Nucleus accumbens (tissue), 56 donors: ENCODE measurements at places on chromosomes 3 and 15.

DNA sequence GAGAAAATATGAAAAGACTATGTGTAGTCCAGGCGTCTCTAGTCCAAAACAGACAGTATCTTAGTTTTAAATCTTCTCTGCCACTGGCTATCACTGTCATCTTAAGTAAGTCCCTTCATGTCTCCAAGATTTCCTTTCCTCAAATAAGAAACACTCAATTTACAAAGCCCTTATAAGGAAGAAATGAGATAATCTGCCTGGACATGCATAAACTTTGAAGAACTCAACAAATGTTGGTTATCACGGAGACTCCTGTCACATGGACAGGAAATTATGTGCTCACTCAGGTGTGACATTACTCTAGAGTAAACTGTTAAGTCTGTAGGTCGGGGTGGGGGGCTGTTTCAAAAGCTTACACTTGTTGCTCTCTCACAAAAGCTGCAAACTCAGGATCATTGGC lies 91.9 kb downstream of the IMPG2 start:
- DNase-seq: no peak

DNA sequence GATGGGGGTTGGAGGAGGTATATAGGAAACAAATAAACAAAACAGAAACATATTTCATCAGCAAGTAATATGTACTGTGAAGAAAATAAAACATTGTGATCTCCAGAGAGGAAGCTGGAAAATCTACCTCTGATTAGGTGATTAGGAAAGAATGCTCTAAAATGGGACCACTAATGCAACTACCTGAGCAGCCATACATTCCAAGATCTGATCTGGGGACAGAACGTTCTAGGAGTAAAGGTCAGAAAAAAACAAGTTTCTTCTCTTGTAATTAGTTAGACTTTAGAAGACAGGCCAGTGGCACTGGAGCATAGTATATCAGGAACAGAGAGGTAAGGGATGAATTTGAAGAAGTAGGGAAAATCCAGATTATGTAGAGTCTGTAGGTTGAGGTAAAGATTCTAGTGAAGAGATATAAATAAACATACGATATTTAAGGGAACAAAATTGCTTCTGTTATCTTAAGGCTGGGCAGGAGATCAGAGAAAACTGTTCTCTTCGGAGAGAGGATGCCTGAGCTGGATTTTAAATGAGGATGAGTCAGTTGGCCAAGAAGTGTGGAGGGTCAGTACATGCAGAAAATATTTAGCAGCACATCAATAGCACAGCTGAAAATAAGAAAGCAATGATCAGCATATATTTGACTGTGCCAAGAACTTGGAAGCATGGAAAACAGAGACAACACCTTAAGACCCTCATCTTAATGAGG lies 429.5 kb downstream of the NLGN1 start:
- no peak for DNase-seq

DNA sequence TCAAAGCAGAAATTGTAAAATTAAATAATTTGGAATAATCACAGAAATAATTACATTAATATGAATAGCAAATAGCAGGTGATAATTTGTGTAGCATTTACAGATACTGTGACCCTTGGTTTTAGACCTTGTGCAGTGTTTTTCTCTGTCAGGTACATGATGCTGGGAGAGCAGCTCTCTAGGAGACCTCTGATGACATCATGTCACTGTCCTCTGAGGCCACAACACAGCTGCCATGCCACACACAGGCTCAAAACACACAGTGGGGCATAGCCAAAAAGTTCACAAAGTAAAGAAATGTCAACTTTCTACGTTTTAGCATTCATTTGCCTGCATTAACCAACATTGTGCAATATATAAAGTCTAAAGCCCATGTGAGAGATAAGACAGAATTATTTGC lies 71.8 kb upstream of the ZBTB20 start:
- DNase-seq: no peak

DNA sequence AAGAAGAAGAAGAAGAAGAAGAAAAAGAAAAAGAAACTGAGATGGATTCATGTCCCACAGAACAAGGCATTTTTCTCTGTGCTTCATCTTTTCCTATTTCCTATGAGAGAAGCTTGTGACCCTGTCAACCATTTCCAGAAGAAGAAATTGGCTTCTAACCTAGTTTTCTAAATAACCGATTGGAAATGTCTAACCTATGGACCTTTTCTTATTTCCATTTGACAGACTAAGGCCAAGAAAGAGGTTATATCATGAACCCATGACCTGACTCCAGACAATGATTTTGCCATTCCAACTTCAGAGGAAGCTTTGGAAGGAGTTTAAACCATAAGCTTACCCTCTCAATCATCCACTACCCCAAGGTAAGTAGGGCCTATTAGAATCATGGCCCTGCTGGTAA lies 16.3 kb upstream of the CSRNP1 start:
- DNase-seq: no peak

DNA sequence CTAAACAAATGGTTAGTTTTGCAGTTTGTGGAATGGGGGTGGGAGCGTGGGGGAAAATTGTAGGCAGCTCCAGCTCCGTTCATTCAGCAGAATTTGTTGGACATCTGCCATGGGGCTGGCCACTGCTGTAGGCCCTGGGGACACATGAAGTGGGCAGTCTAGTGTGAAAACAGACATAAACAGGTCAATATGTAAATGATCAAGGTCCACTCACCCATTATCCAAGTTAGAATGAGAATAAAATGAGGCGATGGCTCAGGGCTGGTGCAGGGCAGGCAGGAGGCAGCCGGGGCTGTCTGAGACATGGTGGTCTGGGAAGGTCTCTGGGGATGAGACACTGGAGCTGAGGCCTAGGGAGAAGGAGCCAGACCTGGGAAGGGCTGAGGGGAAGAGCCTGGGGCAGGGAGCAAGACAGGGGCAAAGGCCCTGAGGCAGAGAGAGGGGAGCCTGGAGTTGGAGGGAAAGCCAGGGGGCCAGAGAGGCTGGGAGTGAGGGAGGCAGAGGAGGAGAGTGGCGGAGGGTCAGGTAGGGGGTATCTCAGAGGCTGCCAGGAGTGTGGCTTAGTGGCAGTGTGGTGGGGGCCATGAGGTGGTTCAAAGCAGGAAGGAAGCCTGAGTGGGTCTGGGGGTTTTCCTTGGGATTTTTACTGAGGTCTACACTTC lies 6.2 kb upstream of the SLC6A6 start:
- no peak for DNase-seq

DNA sequence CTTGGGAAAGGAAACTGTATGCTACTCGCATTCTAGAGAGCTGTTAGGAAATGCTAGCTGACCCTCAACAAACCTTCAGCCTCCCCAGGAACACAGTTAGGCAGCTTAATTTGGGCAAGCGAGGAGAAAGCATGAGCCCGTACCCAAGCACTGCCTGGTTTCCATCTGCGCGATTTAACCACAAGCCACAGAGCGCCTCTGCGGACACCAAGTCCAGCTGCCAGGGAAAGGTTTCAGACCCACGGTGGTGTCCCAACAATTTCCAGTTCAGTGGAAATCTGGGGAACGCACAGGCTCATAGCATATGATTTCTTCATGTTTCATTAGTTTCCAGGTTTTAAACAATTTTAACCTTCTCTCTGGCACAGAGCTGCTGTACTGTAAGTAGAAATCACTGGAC lies 617.6 kb downstream of the FHIT start:
- DNase-seq: no peak

GRCh38 chr3:167887096-167887495 lies 151.6 kb downstream of the SERPINI1 start:
- no peak for DNase-seq

DNA sequence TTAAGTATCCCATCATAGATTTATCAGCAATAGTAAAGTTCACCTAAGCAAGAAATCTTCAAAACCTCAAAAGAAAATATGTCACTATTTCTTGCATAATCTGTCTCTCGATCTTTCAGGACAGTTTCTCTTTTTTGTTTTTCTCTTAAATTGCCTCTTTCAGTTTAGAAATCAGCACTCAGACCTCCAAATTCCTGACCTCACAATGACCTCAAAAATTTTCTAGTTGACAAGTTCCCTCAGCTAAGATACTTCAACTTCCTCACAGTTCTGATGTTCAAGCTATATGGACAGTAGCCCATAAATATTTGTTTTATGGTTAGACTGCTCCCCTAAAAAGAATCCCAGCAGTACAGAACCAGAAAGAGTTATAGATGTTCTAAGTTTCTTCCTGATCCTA lies 24.1 kb downstream of the SLC24A5 start:
- no peak for DNase-seq

GRCh38 chr3:78427303-78427702 lies 1340.5 kb downstream of the ROBO1 start:
- no peak for DNase-seq

DNA sequence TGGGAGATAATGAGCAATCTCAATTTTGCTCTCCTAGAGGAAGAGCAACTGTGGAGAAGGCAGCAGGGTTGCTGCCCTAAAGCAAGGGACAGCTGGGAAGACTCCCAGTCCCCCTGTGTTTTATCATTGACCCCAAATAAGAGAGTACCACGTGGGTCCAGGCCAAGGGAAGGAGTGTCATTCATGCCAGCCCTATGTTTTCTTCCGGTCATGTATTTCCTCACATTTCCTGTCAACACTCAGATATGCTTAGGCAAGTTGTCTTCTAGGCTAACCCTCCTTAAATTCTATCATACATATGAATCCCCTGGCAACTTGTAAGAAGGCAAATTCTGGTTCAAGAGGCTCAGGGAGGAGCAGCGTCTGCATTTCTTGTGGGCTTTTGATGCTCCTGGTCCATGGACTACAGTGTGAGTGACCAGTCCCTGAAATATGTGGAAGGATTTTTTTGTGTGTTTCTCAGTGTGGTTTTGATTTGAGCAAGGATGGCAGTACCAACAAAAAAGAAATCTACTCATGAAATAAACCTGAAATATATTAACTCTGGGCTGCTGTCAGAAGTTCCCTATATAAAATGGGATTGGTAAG lies 31.9 kb upstream of the RPP14 start:
- no peak for DNase-seq

DNA sequence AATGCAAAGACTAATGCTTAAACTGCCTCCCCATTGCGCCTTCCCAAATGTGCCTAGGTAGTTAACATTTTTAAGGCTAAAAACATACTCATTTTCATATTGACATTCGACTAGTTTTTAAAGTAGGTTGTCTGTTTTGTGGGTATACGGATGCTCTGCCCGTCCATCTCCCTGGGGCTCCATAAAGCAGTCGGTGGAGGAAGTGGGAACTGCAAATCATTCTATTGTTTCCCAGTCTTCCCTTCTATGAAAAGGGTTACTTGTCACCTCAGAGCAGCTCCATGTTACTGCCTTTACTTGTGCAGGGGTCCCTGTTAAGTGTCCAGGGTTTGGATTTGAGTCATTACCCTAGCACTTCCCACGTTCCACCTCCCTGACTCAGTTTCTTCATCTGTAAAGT lies 10.9 kb downstream of the CHCHD6 start:
- DNase-seq: no peak

GRCh38 chr15:75817138-75817935 lies 25.9 kb upstream of the UBE2Q2 start:
- no peak for DNase-seq

DNA sequence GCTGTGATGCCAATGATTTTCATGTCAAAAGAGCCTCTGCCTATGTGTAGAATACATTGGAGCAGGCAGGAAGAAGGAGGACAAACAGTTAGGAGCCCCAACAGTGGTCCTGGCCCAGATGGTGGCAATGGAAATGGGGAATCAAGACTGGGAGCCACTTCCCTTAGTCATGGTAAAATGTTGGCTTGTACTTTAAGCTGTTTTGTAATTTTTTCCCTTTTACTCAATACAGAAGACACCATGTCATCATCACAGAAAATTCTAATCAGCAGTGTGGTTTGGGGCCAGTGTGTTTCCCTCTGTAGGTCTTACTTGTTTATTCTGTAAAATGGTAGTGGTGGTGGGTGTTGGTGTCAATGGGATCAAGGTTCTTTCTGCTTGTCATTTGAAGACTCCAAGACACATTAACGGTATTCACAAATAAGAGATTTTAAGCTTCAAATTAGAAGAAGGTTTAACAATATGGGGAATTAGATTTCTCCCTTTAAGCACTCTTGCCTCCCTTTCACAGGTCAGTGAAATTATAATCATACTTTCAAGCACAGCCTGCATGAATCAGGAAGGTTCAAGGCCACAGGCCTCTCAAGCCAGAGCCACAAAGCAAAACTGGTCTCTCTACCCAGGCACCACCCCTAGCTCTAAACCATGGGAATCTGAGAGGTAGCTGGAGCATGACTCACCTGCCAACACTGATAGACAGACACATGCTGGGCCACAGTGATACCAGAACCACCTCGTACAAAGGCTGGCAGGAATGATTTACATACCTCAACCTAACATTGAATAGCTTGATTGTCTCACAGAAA lies 24.9 kb downstream of the SIAH2 start:
- DNase-seq: no peak

GRCh38 chr3:141876891-141877621 lies 613 bp downstream of the ATP1B3 start:
- DNase-seq: peak; percentile 15

DNA sequence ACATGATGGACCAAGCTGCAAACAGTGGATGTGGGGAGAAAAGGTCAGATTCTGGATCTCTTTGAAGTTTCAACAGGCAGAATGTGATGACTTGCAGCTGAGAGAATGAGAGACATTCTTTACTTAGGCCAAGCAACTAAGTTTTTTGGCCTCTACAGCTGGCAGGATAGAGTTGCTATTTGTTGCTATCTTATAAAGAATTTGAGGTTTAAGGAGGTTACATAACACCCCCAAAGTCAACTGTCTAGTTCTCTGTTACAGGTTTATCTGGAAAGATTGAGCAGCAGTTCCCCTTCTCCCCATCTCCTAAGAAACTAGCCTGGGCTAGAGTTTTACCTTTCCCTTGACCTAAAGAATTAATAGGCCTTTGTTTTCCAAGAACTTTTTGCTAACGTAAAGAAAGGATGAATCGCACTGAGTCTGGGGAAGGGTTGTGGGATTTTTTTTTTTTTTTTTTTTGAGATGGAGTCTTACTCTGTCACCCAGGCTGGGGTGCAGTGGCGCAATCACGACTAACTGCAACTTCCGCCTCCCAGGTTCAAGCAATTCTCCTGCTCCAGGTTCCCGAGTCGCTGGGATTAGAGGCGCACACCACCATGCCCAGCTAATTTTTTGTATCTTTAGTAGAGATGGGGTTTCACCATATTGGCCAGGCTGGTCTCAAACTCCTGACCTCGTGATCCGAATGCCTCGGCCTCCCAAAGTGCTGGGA lies 26.6 kb upstream of the SLMAP start:
- DNase-seq: no peak
